Heart right ventricle (tissue), 16 donors: ENCODE measurements at places on chromosomes 11 and 22. TPM values are rescaled to one million over a fixed set of nuclear protein-coding genes. Genes with fewer than 3 reads are reported as not detected.

The RAB38 gene
- total RNA-seq, result 0.32 TPM

DNA sequence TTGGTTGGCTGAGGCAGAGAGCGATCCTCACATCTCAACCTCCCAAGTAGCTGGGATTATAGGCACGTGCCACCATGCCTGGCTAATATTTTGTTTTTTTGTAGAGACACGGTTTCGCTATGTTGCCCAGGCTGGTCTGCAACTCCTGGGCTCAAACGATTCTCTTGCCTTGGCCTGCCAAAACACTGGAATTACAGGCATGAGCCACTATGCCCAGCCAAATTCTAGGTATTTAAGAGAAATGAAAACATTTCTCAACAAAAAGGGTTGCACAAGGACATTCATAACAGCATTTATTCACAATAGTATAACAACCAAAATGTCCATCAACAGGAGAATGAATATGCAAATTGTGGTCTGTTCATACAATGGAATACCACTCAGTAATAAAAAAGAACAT lies 31.7 kb upstream of the RBX1 start:
- no peak for DNase-seq

DNA sequence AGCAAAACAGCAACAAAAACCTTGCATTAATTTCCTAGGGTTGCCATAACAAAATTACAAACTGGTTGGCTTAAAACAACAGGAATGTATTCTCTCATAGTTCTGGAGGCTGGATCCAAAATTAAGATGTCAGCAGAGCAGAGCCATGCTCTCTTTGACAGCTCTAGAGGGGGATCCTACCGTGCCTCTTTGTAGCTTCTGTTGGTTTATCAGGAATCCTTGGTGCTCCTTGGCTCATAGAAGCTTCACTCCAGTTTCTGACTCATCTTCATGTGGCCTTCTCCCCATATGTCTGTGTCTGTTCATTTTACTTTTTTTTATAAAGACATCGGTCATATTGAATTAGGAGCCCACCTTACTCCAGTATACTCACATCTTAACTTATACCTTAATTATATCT lies 90.5 kb upstream of the POU2AF2 start:
- no peak for DNase-seq

DNA sequence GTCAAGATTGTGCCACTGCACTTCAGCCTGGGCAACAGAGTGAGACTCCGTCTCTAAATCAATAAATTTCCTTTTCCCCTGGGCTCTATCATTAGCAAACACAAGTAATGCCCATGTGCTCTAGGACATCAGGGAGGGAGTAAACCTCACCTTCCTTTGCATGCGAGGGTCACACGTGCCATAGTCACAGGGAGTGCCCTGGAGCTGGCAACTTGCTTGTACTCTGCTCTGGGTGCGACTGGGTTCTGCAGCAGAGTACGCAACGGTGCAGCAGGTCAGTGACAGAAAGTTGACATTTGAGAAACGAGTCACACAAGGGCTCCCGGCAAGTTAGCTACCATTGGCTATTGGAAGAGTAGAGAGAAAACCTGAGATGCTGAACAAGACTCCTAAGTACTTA lies 32.6 kb upstream of the CHKA start:
- DNase-seq, result no peak

The BRSK2 gene
- not detected for total RNA-seq

DNA sequence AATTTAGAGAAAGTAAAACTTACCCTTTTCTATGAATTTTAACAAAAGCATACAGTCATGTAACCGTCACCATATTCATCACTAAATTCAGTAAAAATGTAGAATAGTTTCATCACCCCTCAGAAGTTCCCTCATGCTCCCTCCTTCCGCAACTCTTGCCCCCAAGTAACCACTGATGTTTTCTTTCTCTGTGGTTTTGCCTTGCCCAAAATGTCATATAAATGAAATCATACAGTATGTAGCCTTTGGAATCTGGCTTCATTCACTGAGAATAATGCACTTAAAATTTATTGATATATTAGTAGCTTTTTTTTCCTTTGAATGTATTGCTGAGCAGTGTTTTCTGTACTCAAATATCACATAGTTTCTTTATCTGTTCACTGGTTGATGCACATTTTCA lies 60.1 kb downstream of the DCUN1D5 start:
- DNase-seq, result no peak

DNA sequence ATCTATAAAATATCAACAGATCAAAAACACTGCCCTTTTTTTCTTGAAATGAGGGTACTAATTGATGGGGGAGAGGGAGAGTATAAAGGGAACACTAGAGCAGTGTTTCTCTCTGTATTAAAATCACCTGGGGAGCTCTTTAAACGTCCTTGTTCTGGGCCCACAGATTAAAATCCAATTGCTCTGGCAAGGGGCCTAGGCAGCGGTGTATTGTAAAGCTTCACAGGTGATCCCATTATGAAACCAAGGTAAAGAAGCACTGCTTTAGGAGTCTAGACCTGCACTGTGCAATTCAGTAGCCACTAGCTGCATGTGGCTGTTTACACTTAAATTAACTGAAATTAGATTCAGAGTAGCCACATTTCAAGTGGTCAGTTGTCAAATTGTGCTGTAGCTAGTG lies 3.0 kb downstream of the AQP11 start:
- no peak for DNase-seq

DNA sequence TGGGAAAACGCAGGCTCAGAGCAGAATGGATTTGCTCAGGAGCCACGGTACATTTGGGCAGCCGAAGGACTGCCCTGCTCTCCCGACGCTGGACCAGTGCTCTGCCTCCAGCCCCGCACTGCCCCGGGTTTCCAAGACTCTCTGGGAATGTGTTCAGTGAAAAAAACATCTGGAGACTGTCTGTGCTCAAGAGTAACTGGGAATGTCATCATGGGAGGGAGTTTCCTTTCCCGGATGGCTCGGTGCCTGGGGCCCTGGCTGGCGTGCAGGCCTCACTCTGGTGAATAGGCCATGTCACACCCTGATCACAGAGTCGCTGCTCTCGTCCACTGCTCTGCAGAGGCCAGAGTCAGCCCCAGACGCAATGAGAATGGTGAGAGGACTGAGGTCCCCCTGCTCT lies 9.8 kb upstream of the APOL6 start:
- peak; percentile 93 for DNase-seq

The PIWIL4 gene
- total RNA-seq, result 1.2 TPM

The APLNR gene
- 8.1 TPM for total RNA-seq

The SLC37A4 gene
- total RNA-seq, result 7.0 TPM

DNA sequence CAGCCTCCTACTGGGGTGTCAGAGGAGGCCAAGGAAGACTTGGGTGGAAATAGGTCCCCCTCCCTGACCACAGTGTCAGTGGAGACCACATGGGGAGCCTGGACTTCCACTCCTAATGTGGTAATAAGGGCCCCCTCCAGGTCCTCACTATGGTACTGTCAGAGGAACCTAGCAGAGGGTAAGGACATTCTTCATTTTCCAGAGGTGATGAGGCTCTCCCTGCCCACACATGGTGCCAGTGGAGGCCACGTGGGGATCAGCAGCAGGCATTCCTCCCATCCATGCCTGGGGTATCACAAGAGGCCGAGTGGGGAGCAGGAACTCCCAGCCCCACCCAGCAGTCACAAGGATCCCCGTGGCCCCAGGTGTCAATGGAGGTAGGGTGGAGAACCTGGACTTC lies 6.5 kb upstream of the CLDN5 start:
- no peak for DNase-seq

DNA sequence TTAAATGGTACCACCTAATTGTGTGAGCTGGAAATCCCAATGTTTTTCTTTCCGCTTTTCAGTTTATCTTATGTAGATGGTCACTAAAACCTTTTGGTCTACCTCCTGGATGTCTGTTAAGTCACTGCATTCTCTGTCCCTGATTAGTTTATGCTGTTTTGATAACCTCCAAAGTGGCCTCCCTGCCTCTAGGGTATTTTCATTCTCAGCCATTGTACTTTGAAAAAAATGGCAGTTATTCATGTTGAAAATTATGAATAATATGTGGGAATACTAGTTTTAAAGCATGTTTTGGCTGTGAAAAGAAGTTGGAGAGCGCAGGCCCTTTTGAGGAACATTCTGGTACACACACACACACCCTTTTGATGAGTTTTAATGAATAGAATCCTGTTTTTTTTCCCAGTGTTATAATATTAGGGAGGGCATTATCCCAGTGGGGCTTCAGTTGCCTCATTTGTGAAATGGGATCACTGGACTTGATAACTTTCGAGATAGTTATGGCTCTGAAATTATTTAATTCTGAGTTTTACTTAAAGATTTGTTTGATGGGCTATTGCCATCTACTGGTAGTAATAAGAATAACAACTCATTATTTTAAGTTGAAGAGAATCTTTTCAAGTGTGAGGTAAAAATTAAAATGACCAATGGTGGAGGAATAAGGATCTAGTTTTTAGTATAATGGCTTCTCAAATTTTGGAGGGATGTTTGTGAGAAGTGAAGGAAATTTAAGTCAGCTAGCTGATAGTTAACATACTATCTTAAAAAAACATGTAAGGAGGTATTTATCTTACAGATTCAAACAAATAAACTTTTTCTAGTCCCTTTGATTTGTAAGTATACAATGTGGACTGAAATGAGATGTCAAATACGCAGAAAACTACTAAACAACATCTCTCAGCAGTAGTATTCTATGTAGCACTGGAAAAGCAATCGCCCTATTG lies 3.9 kb downstream of the FDX1 start:
- DNase-seq, result no peak

The RAB3IL1 gene
- 9.7 TPM for total RNA-seq

The SPDYC gene
- not detected for total RNA-seq

The ZNRF3 gene
- total RNA-seq, result 6.6 TPM

- DNase-seq, result no peak
Measured at GRCh38 chr11:2012440-2012839, 14.8 kb upstream of the H19 start.

GRCh38 chr11:92349486-92350156 lies 125.0 kb downstream of the FAT3 start:
- no peak for DNase-seq

DNA sequence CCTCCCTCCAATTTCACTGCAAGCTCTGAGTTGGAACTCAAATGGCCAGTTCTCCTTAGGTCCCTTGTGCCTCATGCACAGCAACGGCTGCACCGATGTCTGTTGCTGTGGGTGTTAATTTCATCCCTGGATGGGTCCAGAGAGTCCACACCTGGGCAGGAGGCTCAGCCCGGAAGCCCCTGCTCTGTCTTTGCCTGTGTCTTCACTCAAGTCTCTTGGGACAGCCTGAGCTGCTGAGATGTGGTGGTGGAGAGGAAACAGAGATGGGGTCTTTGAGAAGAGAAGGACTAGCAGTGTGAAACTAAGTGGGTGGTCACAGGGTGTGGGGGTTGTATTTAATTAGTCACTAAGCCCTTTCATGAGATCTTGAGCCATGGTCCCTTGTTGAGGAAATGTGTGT lies 109.3 kb downstream of the NECTIN1 start:
- DNase-seq, result no peak

GRCh38 chr11:112270551-112271180 lies 10.0 kb upstream of the PLET1 start:
- DNase-seq, result no peak

DNA sequence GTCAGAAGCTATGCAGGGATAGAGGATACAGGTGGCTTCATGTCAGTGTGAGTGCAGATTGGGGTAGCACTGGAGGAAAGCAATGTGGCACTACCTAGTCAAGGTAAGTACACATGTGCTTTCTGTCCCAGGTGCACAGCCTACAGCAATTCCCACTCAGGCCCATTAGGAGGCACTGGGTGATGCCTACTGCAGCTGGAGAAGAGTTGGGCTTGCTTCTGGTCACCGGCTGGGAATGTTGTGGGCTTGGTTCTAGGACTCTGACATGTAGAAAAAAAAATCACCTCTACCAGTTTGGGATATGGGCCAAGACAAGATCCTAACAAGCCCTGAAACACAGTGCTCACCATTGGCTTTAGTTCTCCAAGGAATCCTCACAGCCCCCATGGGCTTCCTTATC lies 69.7 kb downstream of the TENM4 start:
- DNase-seq, result no peak

DNA sequence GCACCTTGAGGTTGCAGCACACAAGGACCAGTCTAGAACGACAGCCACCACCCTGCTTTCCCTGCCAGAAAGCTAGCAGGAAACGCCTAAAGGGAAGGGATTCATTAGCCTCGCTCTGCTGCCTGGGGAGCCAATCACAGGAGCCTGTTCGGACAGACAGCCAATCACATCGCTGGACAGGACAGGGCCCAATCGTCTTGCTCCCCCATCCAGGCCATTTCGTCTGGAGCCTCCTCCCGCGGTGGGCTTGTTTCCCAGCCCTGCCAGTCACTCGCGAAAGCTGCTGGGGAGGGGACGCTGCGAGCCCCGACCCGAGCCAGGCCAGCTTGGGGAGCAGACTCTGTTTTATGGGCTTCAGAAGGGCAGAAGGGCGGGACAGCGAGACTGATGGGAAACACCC lies 79.8 kb upstream of the NCAM1 start:
- DNase-seq, result peak; percentile 71

The GAB4 gene
- total RNA-seq, result not detected

DNA sequence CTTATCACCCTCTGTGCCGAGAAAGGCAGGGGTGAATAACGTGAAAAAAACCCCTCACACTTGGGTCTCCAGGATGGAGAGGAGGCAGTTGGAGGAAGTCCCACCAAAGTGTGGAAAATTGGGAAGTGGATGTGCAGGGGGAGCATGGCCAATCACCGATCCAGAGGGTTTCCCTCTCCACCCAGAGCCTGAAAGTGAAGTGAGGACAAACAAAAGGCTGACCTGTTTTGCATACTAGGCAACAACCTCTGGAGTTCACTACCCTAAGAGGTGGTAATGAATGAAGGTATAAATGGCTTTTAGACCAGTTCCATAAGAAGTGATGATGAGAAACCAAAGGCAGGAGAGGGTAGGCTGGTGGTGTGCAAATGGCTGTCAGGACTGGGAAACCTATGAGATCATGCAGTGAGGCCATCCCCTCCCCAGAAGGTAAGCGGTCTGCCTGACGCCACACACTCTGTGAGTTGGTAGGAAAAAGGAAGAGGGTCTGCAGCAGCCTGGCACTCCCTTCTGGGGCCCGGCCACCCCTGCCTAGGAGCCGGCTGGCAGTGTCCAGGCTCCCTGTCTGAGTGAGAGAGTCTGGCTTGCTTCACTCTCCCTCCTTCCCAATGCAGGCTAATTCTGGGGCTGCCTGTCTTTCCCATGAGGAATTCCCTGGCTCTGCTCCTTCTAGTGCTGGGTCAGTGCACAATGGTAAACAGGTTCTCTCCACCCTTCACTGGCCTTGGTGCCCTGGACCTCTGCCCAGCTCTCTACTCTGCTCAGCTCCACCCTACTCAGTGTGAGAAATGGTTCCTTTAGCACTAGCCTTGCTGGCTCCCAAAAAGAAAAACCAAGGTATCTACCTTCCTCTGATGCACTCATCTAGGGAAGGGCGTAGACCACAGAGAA lies 15.6 kb downstream of the TBC1D10A start:
- peak; percentile 80 for DNase-seq

The ZW10 gene
- 8.5 TPM for total RNA-seq
